ENCODE measurements at places on chromosomes 13 and 19.

GRCh38 chr13:39269411-39269810 lies 231.2 kb downstream of the NHLRC3 start:
- no peak for DNase-seq

GRCh38 chr19:45492627-45493470 lies 4.0 kb downstream of the RTN2 start:
- DNase-seq, result no peak

DNA sequence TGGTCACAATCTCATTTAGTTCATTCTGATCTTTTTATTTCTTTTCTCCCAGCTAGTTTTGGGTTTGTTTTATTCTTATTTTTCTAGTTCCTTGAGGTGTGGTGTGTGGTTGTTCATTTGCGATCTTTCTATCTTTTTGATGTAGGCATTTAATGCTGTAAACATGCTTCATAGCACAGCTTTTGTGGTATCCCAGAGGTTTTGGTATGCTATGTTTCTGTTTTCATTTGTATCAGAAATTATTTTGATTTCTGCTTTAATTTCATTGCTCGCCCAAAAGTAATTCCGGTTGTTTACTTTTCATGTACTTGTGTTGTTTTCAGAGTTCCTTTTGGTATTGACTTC lies 12.6 kb downstream of the DNAJC3 start:
- DNase-seq, result no peak

DNA sequence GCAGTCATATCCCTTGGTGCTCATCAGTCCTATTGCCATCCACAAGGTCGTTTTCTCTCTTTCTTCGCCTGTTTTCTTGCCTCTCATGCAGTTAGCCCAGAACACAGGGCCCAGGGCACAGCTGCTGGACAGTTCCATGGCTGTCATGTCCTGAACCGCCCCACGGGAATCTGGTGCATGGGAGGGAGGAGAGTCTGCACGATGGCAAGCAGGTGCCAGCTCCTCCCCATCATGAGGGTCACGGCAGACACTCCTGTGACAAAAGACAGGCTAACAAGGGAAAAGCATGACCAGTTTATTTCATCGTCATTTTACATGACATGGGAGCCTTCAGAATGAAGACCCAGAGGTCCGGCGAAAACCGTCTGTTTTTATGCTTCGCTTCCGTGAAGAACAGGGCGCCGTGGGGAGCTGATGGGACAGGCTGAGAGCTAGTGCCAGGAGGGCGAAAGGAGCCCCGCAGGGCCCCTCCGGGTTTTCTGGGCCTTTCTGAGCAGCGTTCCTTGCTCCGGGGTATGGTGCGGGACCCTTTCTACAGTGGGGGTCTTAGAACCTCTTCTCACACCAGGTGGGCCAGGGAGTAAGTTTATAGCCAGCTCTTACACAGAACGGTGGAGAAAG lies 135.7 kb downstream of the STK24 start:
- DNase-seq, result no peak

GRCh38 chr13:108342369-108343289 lies 73.1 kb downstream of the TNFSF13B start:
- DNase-seq, result peak; percentile 34

DNA sequence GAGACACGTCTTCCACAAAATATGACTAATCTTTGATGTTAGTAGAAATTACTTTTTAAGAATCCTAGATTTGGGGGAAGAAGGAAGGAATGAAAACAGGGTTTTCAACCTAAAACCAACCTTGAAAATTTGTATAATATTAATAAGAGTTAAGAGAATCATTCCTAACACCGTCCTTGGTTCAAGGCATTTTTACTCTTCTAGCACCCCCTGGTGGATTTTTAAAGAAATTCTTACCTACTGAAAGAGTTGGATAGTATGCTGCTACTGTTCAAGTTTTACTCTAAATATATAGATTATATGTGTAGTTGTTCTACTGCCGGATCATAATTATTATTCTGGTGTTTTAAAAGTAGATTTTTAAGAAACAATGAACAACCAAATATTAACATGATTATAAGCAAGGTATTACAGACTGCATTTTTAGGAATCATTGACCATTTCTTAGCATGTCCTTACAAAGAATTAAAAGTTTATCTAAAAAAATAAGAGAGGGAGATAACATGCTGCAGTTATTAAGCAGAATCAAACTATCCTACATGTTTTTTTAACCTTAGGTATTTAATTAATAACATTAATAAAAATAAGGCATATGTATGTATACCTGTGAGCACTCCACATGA lies 7.4 kb upstream of the SLITRK6 start:
- DNase-seq, result peak; percentile 20

DNA sequence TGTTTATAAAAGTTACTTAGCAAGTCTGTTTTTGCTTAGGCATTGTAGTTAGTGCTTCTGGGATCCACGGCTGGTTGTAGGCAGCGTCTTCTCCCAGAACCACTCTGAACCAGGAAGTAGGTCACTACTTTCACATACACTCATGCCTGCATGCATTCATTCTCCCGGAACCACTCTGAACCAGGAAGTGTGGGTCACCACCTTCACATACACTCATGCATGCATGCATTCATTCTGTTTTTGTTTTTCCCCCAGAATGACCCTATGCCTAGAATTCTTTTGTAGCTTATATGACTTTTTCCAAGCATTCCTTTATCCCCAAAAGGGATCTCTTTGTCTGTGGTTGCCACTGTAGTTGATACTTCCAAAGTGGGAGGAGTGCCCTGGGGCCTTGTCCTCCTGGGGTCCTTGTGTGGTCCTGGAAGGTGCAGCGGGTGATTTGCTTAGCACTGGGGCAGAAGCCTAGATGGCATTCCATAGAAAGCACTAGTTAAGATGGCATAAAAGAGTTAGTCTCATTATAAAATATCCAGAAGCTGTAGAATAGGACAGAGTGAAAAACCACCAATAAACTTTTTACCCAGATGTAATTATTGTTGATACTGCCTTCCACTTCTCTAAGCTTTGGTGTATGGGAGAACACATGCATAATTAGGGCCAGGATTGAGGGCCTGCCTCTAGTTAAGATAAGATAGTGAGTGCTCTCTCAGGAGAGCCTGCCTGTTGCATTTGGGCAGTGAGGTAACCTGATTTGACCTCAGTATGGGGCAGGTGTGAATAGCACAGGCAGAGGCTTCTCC lies 68.6 kb upstream of the TEX29 start:
- DNase-seq, result no peak

- no peak for DNase-seq
Observed at GRCh38 chr19:29293736-29294342, 80.9 kb upstream of the UQCRFS1 start.

DNA sequence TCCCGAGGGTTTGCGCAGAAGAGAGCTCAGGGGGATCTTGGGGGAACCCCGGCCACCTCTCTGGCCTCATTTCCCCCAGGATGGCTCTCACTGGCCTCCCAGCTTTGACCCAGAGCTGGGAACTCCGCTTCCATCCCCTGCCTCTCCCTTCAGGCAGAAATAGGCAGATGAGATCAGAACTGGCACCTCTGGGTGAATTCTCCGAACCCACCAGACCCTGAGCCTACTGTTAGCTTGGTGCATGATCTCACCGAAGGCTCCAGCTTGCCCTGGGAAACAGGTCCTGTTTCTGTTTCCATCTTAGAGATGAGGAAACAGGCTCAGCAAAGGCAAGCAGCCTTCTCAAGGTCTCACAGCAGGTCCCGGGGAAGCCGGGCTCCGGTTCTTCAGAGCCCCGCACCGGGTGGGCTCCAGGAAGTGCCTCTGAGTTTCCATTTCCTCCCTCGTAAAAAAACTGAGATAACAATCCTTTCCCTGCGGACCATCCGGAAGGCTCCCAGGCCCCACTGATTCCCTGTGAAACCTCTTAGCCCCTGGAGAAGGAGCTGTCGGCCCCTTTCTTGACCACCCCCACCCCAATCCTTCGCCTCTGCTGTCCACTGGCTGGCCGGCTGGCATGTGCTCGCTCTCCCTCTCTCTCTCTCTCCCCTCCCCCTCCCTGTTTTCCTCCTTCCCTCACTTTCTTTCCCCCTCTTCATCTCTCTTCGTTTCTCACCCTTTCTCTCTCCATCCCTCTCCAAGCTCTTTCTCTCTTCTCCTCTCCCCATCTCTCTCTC lies 2.1 kb downstream of the NECTIN2 start:
- DNase-seq, result no peak

GRCh38 chr13:23020246-23020843 lies 160.4 kb upstream of the SGCG start:
- DNase-seq, result peak; percentile 38

- DNase-seq, result no peak
Observed at GRCh38 chr13:59356607-59357006, 807.1 kb downstream of the DIAPH3 start.

DNA sequence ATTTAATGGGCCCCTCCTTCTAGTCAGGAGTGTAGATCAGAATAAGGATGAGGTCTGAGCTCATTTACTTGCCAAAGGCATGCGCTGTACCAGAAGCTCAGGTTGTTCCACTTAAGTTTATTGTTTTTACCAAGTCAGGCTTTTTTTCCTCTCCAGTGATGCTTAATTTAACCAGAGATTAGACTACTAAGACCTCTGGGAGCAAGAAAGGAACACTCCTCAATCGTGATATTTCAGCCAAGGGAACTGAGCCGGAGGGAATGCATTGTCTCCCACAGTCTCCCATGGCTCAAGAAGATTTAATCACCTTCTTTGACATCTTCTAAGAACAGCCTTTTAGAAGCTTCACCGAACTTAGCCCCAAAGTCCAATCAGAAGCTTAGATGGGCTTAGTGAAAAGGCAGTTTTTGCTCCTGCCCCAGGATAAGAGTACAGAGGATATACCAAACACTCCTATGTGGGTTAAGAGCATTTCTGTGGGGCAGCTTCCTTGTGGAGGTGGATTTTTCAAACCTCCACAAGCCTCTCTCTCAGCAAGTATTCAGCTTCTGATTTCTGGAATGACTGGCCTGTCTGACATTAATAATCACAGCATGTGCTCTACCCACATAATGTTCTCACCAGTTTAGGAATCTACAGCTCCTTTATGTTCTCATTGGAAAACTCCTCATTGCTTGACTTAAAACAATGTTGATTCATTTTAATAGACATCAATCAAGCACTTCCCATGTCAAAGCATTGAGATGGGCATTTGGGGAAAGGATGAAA lies 322.7 kb downstream of the SUCLA2 start:
- DNase-seq, result no peak

GRCh38 chr13:31115616-31116015 lies 46.1 kb downstream of the HSPH1 start:
- no peak for DNase-seq

DNA sequence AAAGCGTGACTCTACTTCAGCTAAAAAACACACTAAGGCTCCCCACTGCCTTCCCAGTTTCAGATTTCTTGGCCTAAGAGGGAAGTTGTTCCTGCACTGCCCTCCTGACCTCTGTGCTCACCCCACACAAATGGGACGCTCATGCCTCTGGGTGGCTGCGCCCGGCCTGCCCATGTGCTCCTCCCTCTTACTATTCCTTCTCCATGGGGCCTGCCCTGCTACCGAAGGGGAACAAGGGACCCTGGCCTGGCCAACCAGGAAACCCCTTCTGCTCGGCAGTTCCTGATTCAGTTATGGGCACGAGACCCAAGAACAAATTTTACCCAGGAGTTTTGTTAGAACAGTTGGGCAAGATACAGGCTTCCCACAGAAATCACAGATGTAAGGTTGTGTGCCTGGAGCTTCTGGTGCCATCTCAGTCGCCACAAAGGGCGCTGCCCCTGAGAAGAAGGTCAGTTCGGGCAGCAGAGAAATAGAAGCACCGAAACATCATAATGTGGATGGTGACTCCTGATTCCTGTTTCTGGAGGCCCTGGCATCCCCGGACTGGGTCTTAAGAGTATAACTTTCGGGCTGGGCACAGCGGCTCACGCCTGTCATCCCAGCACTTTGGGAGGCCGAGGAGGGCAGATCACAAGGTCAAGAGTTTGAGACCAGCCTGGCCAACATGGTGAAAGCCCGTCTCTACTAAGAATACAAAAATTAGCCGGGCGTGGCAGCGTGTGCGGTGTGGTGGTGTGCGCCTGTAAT lies 5.4 kb upstream of the PLPP2 start:
- DNase-seq, result no peak

- peak; percentile 34 for DNase-seq
Observed at GRCh38 chr19:54478677-54479266, 5.7 kb upstream of the CDC42EP5 start.

DNA sequence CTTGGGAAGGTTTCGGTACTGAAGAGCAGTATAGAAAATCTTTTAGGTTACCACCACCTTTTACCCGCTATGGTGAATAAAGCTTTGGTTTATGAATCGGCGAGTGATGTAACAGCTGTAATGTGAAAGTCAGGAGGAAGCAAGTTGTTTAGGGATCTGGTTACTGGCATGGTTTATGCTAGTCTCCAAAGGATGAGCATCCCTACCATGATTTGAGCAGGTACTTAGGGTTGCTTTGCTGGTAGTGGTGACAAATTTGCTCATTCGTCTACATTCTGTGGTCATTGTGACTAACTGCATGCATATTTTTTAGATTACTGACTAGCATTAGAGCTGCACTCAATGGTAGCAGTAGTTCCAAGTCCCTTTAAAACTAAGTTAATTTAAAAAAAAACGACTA lies 104.1 kb downstream of the FRY start:
- no peak for DNase-seq

GRCh38 chr13:113324398-113324797 lies 27.4 kb downstream of the LAMP1 start:
- no peak for DNase-seq

DNA sequence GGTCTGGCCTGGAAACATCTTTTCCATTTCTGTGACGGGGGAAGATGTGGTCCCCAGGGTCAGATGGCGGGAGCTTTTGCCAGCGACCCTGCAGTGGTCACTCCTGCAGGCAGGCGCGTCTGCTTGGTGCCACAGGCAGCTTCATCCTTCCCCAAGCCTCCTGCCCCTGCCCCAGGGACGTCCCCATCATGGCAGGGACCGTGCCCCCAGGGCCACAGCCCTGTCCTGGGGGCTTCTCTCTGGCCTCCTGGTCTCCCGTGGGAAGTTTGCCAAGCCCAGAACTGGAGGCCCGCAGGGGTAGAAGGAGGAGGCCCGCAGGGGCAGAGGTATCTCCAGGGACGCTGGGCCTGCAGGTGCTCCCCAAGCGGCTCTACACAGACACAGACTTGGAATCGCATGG lies 47.5 kb downstream of the TMEM255B start:
- no peak for DNase-seq

GRCh38 chr19:49557641-49558325 lies 22.6 kb downstream of the NOSIP start:
- no peak for DNase-seq

DNA sequence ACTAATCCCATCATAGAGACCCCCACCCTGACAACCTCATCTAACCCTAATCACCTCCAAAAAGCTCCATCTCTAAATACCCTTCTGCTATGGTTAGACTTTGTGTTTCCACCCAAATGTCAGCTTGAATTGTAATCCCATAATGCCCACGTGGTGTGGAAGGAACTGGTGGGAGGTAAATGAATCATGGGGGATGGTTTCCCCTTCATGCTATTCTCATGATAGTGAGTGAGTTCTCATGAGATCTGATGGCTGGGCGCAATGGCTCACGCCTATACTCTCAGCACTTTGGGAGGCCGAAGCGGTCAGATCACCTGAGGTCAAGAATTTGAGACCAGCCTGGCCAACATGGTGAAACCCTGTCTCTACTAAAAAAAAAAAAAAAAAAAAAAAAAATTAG lies 2.6 kb downstream of the VMAC start:
- DNase-seq, result no peak

DNA sequence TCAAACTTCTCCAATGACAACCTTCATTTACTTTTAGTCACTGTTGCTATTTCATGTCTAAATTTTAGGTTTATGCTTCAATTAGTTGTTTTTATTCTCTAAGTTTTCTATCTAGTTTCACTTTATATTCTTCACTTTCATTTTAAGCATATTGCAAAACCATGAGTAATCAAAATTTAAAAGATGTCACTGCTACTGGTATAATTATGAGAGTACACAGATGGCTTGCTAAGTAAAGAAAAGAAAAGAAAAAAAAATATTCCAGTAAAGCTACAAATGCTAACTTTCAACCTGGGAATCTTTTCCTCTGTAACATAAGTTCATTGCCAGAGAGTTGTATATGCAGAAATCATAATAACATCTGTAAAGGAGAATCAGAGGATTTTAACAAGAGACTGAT lies 1624.7 kb downstream of the PCDH9 start:
- no peak for DNase-seq
